Caki2 (cell line): ENCODE measurements at places on chromosomes 11 and 22.

DNA sequence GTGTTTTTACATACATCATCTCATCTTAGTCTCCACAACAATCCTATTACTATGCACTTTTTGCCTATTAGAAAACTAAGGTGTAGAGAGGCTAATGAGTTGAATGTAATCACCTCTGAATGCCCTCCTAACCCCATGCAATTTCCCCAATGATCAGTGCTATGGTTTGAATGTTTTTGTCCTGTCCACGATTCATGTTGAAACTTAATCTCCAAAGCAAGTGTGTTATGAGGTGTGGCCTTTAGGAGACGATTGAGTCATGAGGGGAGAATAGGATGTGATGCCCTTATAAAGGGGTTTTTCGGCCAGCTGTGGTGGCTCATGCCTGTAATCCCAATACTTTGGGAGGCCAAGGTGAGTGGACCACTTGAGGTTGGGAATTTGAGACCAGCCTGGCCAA is 2.0 kb upstream of the CCDC73 start:
- DNase-seq: no peak

DNA sequence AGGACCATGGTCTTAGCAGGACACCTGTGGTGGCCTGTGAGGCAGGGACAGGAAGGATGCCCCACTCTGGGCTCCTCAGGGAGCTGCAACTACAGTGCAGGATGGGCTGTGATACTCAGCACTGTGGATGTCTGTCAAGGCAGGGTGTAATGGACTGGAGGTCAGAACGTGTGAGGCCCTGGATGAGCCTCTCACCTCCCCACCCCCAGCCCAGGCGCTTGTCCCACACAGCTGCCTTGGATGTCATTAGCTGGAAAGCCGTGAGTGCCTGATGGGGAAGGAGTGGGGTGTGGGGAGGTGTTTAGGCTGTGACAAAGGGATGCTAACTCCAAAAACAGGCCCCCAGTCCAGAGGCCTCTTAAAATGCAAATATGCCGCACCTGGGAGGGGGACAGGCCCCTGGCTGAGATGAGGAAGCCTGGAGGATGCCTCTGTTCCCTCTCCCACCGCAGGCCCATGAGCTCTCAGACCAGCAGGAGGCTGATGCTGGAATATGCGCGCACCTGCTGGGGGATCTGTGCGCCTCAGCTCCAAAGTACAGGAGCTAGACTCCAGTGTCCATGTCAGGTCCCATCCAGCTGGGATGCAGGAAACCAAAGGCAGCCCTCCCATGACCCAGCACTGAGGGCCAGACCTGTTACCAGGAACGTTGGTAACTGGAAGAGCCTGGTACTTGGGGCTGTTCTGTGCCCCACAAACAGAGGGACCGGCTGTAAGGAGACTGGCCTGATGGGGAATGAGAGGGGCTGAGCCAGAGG is 25.1 kb downstream of the RSPH14 start:
- no peak for DNase-seq

- peak; percentile 39 for DNase-seq
Measured at GRCh38 chr11:9691865-9692264, 28.0 kb downstream of the SWAP70 start.

GRCh38 chr22:48856308-48856615 is 971.4 kb downstream of the BRD1 start:
- no peak for DNase-seq

DNA sequence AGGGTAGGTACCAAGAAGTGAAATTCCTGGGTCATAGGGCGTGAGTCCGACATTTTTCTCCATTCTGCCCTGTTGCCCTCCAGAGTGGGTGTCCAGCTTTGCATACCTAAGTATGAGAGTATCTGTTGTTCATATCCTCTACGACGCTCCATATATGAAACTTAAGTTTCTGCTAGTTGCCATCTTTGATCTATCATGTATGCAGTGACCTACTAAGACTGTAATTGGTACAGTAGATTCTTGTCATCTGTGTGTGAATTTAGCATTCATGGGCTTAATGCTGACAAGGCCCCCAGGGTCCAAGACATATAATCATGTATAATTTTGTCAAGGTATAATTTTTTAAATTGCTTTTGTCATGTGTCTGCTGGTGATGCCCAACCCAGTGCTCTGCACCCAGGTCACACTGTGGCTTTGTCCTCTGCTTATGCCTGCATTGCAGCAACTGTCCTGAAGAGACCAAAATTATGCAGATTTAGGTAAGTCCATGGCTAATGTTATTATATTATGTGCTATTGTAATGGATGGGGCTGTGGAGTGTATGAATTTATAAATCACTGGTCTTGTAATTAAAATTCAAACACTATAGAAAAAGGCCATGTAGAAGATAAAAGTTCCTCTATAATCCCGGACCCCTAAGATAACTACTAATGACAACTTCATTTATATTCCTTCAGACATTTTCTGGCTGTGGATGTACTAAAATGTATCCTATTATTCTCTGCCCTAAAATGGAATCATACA is 12.2 kb downstream of the NEAT1 start:
- DNase-seq: peak; percentile 26

GRCh38 chr11:86594746-86595145 is 77.7 kb downstream of the ME3 start:
- DNase-seq: no peak

GRCh38 chr11:35548925-35549561 is 23.6 kb upstream of the PAMR1 start:
- DNase-seq: no peak

DNA sequence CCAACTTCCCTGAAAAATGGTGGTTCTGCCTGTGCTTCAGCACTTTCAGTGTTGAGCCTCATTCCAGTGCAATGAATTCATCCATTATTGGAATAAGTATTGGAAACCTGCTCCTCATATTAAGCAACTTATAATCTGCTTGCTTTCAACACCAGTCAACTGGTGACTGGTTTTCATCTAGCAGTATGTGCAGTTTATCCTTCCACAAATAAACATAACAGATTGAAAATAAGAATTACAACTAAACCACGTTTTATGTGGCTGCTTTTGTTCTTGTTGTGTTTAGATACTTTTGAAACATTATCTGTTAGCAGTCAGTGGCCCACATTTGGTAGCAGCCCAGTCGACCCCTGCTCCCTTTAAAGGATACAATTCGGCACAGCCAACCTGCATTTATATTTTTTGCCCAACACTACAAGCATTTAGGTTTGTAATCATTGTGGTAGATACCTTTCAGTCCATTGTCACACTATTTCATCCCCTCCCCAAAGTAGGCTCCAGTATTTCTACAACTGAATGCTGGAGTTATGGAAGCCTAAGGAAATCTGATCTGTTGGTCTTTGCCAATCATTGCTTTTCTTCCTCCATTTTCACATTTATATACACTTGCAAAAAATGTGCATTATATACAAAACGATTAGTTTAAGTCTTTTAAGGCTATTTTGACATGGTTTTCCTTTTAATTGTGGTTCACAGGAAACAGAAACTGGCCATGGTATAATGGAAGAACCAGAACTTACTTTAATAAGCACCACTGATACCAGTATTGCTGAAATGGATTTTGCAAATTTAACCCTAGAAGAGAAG is 13.1 kb downstream of the TAF1D start:
- no peak for DNase-seq

- no peak for DNase-seq
Measured at GRCh38 chr22:39661842-39662685, 91.5 kb downstream of the CACNA1I start.
